ENCODE measurements at places on chromosomes 16 and 17.

DNA sequence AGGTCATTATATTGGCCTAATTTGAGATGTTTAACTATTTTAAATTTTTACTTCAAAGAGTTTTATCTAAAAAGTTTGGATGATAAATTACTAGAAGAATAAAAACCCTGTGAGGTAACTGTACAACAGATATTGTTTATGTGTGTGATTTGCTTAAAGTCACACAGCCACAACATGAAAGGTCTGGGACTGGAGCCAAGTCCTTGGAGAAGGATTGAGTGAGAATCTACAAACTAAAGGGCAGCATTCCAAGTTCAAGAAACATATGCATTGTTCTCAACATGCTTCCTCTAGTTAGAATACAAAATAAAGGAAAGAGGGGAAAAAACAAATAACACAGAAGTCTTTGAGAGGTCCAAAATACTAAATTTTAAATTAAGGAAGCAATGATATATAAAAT lies 131.5 kb upstream of the MON1B start:
- no peak for DNase-seq

DNA sequence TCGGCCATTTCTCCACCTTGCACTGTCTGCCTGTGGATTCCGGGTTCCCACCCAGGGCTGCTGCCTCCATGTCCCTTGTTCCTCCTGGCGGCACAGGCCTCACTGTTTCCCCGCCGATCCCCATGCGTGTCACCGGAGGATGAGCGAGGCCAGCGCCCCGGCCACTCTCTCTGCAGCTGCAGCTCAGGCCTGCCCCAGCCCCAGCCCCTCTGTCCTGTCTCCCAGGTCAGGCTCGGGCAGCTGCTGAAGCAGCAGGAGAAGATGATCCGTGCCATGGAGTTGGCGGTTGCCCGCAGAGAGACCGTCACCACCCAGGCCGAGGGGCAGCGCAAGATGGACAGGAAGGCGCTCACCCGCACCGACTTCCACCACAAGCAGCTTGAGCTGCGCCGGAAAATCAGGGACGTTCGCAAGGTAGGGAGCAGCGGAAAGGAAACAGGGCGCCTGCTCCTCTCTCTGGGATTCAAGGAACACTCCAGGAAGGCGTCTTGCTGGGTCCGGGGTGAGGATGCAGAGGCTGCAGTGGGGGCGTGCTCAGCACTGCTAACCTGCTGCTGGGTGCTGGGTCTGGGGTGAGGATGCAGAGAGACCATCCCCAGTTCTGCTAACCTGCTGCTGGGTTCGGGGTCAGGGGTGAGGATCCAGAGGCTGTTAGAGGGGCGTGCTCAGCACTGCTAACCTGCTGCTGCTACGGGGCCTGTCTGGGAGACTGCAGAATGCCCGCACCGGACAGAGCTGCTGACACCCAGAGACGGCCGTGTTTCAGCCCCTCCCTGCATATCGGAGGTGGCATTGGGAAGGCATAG lies 6.1 kb upstream of the GAA start:
- no peak for DNase-seq

DNA sequence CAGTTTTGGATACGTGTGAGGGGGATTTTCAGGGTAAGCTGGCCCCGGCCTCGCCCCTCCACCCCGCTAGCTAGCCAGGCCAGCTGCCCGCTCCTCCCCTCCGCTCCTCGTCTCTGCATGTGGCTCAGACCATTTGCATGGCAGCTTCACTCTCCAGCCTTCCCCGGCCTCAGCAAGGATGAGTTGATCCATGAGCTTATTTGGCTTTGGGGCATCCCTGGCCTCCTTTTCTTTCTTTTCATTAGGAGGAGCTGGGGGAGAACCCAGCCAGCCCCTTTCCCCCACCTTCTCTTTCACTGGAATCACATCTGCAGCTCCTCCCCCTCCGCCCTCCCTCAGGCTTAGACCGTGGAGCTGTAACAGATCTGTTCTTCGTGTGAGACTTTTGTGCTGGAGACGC lies 30.7 kb downstream of the ELAC2 start:
- no peak for DNase-seq

GRCh38 chr17:8001976-8002720 lies at the start of gene GUCY2D:
Gene GUCY2D, plus strand, starts transcription at chr17:8002615. Its CDS starts 433 bp downstream, at chr17:8003048.
- DNase-seq = no peak

DNA sequence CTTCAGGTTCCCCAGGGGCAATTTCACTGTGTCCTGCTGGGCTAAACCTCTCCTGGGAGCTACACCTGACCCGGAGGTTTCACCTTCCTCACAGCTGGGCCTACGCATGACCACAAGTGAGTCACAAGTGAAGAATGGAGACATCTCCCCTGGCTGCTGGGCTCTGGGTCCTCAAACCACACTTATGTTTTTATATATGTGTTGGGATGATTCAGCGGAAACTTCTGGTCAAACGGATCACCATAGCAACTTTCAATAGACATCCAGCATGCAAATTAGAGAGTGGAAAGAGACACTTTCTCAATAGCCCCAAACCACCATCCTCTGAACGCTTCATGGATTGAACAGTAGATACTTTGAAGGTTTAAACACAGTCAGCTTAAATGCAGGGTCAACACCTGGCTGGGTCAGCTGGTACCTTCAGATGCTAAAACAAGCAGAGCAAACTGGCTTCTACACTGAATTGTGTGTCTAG lies 28.0 kb upstream of the MAF start:
- no peak for DNase-seq

Measured in OCI-LY7 (cell line).